HTR-8/SVneo (cell line): ENCODE measurements at places on chromosomes 5 and 9.
A peak's percentile ranks its signal among the peaks of the same experiment; 100 is the strongest.

- DNase-seq: no peak
Observed at GRCh38 chr5:117999939-118000549, 988.3 kb downstream of the DTWD2 start.

DNA sequence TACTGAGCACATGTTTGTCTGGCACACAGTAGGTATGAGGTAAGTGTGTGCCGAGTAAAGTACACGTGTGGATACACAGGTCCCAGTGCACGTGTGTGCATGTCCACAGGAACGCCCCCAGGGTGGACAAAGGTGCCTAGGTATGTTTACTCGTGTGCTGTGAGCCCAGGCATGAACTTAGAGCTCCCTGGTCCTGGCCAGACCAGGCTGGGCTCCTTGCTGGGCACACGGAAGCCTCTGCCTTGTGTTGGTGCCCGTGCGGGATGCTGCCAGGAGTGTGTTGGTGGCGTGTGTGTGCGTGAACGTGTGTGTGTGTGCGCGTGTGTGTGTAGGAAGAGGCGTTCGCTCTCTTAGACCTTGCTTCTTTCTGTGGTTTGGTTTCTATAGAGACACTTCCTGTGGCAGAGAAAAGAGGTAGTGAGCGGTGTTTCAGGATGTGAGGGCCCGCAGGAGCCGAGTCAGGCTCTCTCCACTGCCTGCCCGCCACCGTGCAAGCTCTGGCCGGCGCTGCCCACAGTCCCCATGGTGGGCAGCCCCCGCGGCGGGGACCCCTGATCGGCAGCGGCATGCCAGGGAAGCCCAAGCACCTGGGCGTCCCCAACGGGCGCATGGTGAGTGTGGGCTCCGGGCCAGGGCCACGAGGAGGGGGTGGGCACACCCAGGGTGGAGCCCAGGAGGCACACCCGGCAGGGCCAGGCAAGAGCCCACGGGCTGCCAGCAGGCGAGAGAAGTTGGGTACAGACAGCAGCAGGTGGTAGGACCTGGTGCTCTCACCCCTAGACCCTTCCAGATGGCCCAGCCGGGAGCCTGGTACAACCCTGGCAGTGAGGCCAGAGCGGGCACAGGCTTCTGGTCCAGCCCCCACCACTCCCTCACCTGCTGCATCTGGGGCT lies at the start of gene RGS14:
Gene RGS14, plus strand, starts transcription at position 466 of the 893 bp plus-strand sequence. Its CDS starts 101 bp downstream, at position 567.
- no peak for DNase-seq

DNA sequence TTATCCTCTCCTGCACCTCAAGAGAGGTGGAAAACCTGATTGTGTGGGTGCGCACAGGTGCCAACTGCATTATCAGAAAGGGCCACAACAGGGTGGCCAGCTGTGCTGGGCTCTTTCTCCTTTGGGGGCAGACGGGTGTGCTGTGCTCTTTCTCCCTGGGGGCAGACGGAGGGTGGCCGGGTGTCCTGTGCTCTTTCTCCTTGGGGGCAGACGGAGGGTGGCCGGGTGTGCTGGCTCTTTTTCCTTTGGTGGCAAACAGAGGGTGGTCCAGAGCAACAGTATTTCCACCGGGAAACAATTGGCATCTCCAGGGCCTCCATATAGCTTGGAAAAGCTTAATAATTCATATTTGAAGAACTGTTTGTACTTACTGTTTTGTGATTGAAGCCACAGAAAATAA lies 6.8 kb downstream of the LMX1B start:
- no peak for DNase-seq

GRCh38 chr5:4881366-4882002 lies 258.6 kb upstream of the ADAMTS16 start:
- no peak for DNase-seq

GRCh38 chr9:98130576-98131228 lies 11.7 kb upstream of the TRIM14 start:
- DNase-seq: no peak

- DNase-seq: no peak
Observed at GRCh38 chr5:172616730-172617129, 24.3 kb upstream of the NEURL1B start.

- no peak for DNase-seq
Observed at GRCh38 chr9:92754091-92754745, 10.4 kb downstream of the BICD2 start.

GRCh38 chr5:57772512-57772911 lies 289.9 kb upstream of the ACTBL2 start:
- DNase-seq: no peak

- no peak for DNase-seq
Observed at GRCh38 chr5:101160002-101160401, 256.9 kb upstream of the ST8SIA4 start.

DNA sequence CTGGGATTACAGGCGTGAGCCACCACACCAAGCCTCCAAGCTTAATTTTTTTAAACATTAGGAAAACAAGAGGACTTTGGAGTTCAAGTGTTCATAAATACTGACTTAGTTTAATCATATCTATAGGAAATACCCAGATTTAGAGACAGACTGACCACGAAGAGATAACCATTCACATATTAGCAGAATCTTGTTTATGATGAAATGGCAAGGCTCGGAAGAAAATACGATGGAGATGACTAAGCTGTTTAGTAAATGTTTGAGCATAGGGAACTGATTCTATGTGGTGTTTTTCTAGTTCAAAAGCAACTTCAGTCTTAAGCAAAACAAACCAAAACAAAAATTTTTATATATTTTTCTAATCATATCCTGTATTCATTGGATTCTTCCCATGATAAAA lies 13.5 kb upstream of the TUSC1 start:
- DNase-seq: no peak

DNA sequence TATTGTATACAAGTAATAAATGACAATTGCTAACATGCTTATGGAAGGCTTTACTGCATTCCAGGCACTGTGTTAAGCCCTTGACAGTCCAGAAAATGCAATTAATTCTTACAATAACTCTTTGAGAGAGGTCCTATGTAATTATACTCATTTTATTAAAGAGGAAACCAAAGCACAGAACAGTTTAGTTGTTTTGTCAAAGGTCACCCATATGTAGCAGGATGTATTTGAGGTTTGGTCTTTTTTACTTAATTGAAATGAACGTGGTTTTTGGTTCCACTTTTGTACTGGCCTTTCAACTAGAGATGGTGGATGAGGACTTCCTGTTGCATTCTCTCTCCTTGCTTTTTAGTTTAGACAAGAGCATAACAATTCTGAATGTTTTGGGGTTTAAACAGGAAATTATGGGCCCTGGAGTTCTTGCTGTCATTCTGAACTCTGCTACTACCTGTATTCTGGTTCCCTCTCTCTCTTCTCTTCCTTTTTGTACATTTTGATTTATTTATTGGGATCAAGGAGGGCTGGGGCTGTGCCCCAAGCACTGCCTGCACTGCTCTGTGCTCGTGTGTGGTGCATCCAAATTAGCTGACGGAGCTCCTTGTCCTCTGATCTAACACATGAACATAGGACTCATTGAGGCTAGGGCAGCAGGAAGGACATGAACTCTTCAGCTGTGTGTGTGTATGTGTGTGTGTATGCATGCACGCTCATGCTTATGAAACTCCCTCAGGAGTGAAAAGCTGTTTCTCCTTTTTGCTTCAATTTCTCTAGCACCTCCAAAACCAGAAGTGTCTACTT lies 47.4 kb downstream of the SLC28A3 start:
- no peak for DNase-seq

GRCh38 chr5:174725261-174725990 lies 1.0 kb downstream of the MSX2 start:
- no peak for DNase-seq

GRCh38 chr9:91727316-91727861 lies 222.6 kb downstream of the ROR2 start:
- peak; percentile 65 for DNase-seq

DNA sequence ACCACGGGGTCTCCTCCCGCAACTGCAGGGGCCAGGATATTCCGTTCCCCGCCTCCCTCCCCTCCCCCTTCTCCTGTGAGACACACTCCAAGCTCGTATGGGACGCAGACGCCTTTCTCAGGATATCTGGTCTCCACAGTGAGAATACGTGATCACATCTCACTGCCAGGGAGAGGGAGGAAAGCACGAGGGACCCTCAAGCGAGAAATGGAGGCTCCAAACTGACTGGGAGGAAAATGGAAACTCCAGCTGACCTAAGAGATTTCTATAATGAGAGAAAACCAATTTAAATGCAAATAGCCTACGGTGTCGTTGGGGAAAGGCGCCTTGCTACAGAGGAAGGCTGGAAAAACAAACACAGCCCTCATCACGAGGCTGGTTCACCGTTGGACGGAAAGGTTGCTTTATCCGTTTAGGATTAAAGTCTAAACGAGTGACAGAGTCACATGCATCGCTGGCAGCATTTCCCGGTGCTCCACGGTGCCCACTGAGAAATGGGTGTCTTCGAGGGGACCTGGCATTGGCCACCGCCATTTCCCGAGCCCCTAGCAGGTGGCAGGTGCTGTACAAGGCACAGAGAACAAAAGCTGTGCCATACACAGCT lies 116.9 kb upstream of the CPEB4 start:
- DNase-seq: no peak

DNA sequence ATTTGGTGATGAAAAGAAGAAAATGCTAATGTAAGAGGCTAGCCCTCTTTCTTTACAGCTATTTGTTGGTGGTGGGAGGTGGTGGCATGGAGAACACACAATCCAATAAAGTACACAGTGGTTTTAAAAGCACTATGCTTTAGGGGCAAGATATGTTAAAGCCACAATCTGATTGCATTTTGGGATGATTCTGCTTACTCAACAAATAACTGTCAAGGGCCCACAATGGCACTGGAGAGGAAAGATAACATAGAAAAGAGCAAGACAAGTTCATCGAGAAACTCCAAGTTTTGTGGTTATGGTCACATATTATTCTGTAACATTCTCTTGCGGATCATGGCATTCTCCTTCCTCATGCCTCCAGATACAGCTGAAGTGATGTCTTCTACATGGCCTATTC lies 38.8 kb downstream of the OTP start:
- DNase-seq: no peak

GRCh38 chr9:127293328-127293727 lies 28.8 kb downstream of the GARNL3 start:
- no peak for DNase-seq

DNA sequence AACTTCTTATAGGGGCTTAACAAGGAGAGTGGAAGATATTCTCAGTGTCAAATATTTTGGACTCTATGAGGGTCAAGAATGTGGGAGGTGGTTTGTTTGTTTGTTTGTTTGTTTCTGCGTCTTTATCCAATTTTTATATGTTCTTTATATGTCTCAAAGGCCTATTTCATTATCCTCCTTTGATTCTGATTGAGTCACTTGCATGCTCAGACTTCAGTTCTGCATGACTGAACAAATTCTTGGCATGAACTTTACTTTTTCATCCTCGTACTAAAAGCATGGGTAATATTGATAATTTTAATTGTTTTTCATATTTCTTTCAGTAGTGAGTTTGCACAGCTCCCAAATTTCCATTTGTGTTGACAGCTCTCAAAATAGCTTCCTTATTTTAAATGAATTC lies 19.2 kb upstream of the ERBIN start:
- no peak for DNase-seq

DNA sequence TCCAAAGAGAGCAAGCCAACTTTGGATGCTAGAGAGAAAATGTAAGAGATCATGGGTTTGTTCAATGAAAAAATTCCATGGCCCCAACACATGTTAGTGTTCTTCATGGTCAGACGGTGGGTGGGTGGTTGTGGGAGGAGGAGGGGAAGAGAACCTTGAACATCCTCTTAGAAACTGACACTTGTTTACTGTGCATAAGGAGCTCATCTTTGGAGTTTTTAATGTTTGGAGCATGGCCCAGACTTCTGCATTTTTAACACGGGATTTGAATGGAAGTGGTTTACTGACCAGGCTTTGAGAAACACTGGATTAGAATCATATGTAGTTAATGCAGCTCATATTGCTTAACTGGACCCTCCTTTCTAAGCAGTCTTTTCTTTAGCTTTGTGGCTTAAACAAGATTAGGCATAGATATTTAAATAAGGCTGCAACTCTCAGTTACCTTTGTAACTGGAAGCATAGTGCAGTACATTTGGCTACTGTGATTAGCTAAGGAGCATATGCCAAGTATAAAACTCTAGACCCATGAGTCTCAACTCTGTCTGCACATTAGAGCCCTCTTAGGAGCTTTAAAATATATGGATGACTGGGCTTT lies 60.1 kb downstream of the FOCAD start:
- DNase-seq: no peak

DNA sequence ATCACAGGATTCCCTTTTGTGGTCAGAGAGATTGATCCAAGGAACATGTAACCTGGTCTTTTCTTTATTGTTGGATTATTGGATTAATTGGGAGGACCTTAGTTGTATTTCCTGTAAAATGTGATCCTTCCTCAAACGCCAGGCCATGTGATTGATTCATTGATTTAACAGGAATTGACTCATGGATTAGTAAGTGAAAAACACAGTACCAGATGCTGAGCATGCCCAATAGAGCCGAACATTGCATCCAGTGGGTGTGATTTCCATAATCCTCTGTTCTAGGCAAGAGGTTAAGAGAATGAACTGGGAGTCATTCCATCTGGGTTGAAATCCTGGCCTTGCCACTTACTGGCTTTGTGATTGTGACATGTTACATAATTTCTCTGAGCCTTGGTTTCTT lies 522.3 kb downstream of the MAT2B start:
- DNase-seq: no peak
